ENCODE measurements at places on chromosomes 11 and 22.
A peak's percentile ranks its signal among the peaks of the same experiment; 100 is the strongest.

- no peak for DNase-seq
These were observed 17.9 kb downstream of the ART5 start for GRCh38 chr11:3623767-3624458.

GRCh38 chr11:86244522-86245368 is at the start of gene EED:
EED (plus strand) TSS chr11:86244753; CDS start chr11:86245230, 477 bp downstream.
- peak; percentile 96 for DNase-seq

DNA sequence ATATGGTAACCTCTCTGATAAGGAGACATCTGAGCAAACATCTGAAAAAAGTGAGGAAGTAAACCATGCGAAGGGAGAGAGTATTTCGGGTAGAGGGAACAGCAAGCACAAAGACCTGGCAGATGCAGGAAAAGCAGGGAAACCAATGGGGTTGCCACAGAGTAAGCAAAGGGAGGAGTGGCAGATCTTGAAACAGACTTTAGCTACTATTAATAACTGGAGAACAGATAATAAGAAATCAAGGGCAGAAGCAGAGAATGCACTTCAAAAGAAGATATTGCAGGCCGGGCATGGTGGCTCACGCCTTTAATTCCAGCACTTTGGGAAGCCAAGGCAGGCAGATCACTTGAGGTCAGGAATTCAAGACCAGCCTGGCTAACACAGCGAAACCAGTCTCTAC is 18.1 kb downstream of the MRTFA start:
- DNase-seq: no peak

GRCh38 chr11:26793487-26793886 is 71.6 kb upstream of the SLC5A12 start:
- DNase-seq: no peak

GRCh38 chr22:35348026-35348590 is 32.8 kb upstream of the HMOX1 start:
- no peak for DNase-seq

DNA sequence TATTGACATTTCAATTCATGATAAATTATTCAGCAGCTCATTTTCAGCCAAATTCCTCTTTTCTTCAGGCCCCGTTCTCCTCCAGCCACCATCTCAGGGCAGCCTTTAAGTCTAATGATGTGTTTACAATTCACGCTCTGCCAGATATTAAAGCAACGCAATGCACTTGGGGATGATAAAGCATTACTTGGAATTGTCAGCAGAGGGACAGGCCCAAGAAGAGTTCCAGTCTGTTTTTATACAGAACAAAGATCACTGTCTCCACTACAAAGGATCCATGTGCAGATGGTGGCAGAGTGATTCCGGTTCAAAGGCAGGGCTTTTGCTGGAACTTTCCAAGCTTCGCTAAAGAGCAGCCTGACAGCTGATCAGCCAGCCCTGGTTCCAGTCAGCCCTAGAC is 13.6 kb upstream of the GALNT18 start:
- peak; percentile 6 for DNase-seq

GRCh38 chr11:86579406-86579731 is 93.0 kb downstream of the ME3 start:
- no peak for DNase-seq

GRCh38 chr11:17252704-17253103 is 23.8 kb upstream of the NUCB2 start:
- DNase-seq: no peak

- no peak for DNase-seq
These were observed 26.7 kb downstream of the ALKBH8 start for GRCh38 chr11:107538821-107539220.

DNA sequence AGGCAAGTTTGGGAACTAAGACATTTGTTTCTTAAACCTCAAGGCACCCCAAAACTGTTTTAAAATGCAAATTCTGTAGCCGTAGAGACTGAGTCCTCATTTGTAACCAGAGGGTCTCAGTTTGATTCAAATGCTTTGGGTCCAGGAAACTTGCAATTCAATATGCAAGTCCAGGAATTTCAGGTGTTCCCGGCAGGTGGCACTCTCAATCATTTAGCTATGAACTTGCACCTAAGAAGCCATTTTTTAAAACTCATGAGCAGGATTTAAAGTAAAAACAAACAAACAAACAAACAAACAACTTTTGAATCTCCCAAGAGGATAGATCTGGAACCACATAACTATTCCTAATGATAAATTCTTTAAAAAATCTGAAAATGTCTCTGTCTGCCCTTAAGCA is 8.7 kb upstream of the ABTB2 start:
- no peak for DNase-seq

DNA sequence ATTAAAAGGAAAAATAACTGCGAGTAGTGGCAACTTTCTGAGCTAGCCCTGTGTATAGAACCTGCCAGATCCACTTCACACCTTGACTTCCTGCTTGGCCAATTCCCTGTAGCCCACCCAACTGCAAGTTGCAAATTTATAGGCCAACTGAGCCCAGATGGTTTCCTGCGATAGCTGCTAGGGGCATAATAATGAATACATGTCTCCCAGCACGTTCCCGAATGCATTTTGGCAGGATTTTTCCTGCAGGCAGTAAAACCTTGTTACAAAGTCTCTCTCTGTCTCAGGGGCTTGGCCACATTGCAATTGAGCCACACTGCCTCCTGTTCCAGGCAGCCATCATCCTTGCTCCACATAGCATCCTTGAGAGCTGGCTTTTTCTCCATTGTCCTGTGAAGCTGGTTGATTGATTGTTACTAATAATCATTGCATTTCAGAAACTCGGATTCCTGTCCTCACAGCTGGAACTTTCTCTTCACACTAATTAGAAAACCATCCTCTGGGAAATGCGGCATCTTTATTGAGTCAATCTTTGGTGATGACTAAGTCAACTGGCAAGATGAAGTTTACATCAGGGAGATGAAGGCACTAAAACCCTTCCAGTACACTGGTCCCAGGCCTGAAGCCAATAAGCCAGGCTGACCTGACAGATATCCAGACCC is 18.6 kb upstream of the LMO2 start:
- DNase-seq: no peak

DNA sequence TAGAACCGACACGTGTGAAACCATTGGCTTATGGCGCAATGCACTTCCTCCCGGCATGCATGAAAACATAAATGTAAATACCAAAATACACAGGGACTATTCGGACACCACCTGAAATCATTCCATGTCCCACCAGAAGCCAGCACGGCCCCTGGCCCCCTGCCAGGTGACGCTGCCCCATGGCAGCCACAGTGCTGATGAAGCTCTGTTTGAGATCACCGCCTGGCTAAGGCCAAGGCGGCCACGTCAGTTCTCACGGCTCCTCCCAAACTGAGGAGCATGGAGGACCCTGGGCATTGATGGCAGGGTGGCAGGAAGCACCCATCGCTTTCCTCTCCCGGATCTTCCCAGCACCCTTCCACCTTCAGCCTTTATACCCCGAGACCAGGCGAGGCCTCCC is 89.5 kb downstream of the CDKN1C start:
- no peak for DNase-seq

DNA sequence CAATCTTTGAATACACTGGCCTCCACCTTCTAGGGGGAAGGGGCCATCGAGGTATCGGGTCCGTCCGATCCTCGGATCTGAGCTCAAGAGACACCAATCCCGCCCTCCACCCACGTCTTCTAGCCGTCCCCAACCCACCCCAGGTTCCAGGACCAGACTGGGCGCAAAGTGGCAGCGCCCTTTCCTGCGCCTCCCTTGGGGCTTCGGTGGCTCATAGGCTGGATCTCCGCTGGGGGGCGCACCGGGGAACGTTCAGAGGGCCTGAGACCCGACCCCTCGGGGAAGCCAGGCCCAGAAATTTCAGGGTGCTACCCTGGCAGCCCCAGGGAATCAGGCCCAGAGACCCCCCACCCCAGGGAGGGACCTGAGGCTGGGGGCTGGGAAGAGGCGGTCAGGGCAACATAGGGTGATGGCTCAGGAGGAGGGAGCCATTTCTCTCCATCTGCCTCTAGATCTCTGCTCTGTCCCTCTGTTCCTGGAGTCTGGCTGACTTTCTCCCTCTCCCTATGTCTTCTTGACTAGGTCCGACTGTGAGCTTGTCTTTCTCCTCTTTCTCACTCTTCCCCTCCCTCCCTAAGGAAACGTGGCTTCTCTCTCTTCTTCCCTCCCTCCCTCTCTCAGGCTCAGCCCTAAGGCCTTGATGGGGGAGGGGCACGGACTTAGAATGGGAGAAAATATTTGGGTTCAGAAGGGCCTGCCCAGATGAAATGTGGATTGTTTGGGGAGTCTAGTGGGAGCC is 1.1 kb downstream of the CREB3L1 start:
- no peak for DNase-seq

- no peak for DNase-seq
These were observed 105.4 kb downstream of the MIAT start for GRCh38 chr22:26762503-26763472.

- no peak for DNase-seq
These were observed 107.3 kb upstream of the CEP126 start for GRCh38 chr11:101807531-101807930.

GRCh38 chr11:30786256-30787110 is 200.3 kb upstream of the MPPED2 start:
- DNase-seq: no peak

DNA sequence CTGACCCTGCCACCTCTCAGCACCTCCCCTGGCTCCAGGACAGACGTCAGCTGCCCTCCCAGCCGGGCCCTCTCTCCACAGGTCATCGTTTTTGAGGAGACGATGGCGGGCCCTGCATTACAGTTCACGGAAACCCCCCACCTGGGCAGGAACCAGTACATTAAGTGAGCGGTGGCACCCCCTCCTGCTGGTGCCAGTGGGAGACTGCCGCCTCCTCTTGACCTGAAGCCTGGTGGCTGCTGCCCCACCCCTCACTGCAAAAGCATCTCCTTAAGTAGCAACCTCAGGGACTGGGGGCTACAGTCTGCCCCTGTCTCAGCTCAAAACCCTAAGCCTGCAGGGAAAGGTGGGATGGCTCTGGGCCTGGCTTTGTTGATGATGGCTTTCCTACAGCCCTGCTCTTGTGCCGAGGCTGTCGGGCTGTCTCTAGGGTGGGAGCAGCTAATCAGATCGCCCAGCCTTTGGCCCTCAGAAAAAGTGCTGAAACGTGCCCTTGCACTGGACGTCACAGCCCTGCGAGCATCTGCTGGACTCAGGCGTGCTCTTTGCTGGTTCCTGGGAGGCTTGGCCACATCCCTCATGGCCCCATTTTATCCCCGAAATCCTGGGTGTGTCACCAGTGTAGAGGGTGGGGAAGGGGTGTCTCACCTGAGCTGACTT is 37.0 kb downstream of the B3GAT1 start:
- no peak for DNase-seq

GRCh38 chr11:61873588-61874376 is 17.6 kb downstream of the FADS3 start:
- DNase-seq: no peak

DNA sequence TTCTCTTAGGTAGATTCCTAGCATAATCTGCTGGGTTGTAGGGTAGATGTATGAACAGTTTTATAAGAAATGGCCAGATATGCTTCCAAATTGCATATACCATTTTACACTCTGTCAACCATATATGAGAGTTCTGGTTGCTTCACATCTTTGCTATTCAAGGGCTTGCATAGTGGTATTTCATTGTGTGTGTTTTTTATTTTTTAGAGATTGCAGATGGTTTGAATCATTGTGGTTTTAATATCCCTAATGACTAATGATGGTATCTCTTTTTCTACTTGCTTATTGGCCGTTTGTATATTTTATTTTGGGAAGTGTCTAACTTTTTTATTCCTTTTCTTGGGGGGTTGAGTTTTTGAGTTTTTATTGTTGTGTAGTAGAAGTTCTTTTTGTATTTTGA is 26.9 kb downstream of the RNF214 start:
- no peak for DNase-seq

GRCh38 chr11:82930229-82930628 is 28.7 kb downstream of the DDIAS start:
- DNase-seq: no peak

DNA sequence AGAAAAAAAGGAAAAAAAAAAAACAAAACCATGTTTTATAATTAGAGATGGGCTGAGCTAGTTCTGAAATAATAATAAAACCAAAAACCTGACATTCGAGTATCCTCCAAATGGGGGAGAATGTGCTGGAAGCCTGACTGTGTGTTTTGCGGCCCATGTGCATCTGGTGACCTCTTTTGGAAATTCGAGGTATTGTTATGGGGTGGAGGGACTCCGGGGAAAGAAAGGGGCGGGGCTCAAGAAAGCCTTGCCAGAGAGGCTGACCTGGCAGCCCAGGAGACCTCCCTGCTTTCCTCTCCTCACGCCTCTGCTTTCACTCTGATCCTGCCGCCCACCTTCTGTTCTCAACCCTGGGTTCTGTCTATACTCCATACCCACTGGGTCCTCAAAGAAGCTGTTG is 72.9 kb downstream of the CTTN start:
- DNase-seq: peak; percentile 16

DNA sequence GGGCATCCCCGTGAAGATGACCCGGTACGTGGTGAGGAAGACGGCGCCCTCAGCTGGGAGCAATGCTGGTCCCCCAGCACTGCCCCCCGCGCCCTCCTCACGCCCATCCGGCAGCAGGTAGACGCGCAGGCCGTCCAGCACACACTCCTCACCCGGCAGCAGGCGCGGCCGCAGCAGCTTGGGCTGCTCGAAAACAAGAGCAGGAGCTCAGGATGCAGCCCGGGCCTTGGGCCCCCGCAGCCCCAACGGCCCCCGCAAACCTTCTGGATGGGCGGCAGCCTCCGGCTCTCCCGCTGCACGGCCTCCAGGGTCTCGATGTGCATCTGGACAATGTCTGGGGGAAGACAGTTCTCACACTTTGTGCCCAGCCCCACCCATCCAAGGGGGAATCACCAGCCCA is 13.3 kb downstream of the SBF1 start:
- DNase-seq: no peak

GRCh38 chr11:26761361-26761809 is 39.5 kb upstream of the SLC5A12 start:
- no peak for DNase-seq

GRCh38 chr11:111566324-111566723 is 25.8 kb downstream of the LAYN start:
- DNase-seq: no peak

- DNase-seq: no peak
These were observed 1079.0 kb upstream of the TENM4 start for GRCh38 chr11:80519596-80520506.

DNA sequence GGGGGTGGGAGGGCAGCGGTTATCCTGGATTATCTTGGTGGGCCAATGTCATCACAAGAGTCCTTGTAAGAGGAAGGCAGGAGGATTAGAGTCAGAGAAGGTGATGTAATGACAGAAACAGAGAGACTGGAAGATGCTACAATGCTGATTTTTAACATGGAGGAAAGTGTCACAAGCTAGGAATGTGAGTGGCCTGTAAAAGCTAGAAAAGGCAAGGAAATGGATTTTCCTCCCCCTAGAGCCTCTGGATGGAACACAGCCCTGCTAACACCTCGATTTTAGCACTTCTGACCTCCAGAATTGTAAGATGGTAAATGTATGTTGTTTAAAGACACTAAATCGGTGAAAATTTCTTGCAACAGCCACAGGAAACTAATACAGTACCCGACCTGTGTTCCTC is 109.3 kb downstream of the MN1 start:
- DNase-seq: no peak

GRCh38 chr11:70796648-70797227 is 398.4 kb downstream of the CTTN start:
- DNase-seq: no peak

GRCh38 chr11:65442842-65443331 is 20.3 kb downstream of the NEAT1 start:
- no peak for DNase-seq

GRCh38 chr11:113591117-113591516 is 115.0 kb downstream of the TMPRSS5 start:
- DNase-seq: no peak

- no peak for DNase-seq
These were observed 92.5 kb upstream of the LMO1 start for GRCh38 chr11:8356216-8356615.

- DNase-seq: peak; percentile 31
These were observed 708 bp downstream of the SCO2 start for GRCh38 chr22:50524676-50525103.

- DNase-seq: no peak
These were observed at the start of gene EFEMP2 for GRCh38 chr11:65872586-65873317. EFEMP2 (minus strand) TSS chr11:65872800; CDS start chr11:65872354, 446 bp downstream.
